ENCODE measurements at places on chromosomes 7 and 10. TPM values are rescaled to one million over a fixed set of nuclear protein-coding genes. Genes with fewer than 3 reads are reported as not detected.

- DNase-seq, result no peak
Observed at GRCh38 chr7:102927312-102927933, 14.6 kb downstream of the LRRC17 start.

- DNase-seq, result no peak
Observed at GRCh38 chr10:24784923-24785322, 61.2 kb upstream of the ARHGAP21 start.

- no peak for DNase-seq
Observed at GRCh38 chr10:49700997-49701396, 21.5 kb downstream of the C10orf53 start.

DNA sequence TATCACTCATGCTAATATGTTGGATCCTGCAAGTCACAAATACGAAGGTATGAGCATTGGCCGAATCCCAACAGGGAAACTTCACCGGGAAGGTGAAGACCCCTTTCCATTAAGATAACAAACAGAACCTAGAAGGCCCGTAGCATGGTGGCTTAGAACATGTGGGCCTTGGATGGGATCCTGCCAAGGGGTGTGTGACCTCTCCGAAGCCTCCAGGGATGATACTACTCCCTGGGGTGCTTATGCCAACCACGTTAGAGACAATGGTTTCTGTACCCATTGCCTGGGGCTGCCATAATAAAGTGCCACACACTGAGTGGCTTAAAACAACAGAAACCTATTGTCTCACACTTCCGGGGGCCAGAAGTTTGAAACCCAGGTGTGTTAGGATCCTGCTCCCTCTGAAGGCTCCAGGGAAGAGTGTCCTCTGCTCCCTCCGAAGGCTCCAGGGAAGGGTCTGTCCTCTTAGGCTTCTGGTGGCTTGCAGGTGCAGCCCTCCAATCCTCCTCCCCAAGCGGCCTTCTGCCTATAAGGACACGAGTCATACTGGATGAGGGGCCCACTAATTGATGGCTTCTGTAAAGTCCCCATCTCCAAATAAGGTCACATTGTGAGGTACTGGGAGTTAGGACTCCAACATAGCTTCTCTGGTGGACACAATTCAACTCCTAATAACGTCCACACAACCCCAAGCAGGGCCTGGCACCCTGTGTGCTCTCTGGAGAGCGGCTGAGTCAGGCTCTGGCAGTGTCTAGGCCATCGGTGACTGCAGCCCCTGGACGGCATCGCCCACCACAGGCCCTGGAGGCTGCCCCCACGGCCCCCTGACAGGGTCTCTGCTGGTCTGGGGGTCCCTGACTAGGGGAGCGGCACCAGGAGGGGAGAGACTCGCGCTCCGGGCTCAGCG, 992 bp upstream of the MGMT start:
- no peak for DNase-seq

DNA sequence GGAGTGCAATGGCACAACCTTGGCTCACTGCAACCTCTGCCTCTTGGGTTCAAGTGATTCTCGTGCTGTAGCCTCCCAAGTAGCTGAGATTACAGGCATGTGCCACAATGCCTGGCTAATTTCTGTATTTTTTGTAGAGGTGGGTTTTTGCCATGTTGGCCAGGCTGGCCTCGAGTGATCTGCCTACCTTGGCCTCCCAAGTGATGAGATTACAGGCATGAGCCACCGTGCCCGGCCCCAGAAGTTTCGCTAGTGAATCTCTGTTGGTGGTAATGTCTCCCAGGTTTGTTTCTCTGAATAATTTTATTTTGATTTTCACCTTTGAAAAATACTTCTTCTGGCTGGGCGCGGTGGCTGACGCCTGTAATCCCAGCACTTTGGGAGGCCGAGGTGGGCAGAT, 58.8 kb downstream of the ABRAXAS2 start:
- DNase-seq, result no peak

DNA sequence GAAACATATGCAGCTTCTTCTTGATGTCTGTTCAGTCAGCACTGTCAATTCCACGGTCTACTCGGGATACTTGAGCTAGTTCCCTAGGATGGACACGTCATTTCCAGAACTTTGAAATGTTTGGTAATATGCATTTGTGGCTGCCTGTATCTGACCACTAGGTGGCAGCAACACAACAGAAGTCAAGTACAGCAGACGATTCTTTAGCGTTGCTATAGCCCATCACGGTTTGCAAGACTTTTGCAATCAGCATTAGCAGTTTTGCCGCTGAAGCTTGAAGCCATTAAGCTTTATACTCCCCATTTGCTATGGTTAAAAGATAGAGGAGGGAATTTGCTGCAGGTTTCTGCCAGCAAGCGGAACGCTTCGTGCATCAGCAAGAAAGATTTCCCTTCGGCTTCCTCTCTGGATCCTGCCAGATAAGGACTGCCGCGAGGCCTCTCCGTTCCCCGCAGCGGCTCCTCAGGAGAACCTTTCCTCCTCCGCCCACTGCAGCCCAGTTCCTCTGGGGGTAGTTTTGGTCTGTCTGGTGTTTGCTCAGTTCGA, 63.5 kb downstream of the ABCC2 start:
- peak; percentile 45 for DNase-seq

- no peak for DNase-seq
Observed at GRCh38 chr7:131111081-131111576, 216.5 kb upstream of the MKLN1 start.

DNA sequence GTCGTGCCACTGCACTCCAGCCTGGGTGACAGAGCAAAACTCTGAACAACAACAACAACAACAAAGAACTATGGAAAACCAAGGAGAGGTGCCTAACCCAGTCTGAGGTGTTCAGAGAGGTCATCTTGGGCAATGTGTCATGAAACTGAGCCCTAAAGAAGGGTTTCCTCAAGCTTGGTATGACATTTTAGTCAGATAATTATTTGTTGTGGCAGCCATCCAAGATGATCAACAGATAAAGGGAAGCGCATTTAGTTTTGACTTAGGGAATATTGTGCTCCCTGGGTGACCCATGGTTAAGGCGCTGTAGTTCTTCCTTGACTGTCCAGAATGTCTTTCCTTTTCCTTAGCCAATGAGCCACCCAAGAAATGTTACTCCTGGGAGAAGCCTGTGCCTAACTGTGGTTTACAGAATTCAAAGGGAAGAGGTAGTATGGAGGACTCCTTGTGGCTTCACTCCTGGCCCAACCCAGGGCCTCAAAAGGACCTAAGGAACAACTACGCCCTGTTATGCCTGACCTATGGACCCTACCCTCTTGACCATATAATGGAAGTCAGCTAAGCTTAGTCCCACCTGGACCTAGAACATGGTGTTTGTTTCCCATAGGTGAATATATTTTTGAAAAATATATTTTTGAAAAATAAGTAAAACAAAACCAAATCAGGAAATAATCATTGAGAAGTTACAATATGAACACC, 42.4 kb downstream of the TPST1 start:
- no peak for DNase-seq

GRCh38 chr7:87511510-87511909, 36.0 kb upstream of the ABCB4 start:
- DNase-seq, result no peak

- DNase-seq, result peak; percentile 34
Observed at GRCh38 chr7:88758381-88759229, 895 bp upstream of the ZNF804B start.

DNA sequence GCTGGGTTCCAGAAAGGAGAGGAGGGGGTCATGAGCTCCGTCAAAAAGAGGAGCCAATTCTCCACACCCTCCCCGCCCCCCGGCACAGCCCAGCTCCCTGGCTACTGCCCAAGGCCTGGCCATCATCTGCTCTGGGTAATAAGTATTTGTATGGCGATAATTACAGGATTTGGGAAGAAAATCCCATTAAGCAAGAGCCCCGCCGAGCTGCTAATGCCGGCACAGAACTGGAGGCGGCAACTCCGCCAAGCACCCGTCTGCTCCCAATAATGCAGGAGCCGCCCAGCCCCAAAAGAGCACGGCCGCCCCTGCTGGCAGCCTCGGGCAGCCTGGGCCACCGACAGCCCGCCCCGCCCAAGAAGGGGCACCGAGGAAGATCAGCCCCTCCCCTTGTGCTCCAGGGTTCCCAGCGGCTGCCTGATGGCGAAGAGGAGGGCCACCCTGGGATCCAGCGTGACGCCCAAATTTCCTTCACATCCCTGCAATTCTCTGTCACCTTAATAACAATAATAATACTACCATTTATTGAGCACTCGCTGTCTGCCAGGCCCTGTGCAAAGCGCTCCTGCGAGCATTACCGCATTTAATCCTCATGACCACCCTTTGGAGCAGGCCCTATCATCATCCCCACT, 5.9 kb downstream of the SLIT1 start:
- DNase-seq, result peak; percentile 51

- no peak for DNase-seq
Observed at GRCh38 chr7:99021941-99022560, 121.9 kb downstream of the SMURF1 start.

DNA sequence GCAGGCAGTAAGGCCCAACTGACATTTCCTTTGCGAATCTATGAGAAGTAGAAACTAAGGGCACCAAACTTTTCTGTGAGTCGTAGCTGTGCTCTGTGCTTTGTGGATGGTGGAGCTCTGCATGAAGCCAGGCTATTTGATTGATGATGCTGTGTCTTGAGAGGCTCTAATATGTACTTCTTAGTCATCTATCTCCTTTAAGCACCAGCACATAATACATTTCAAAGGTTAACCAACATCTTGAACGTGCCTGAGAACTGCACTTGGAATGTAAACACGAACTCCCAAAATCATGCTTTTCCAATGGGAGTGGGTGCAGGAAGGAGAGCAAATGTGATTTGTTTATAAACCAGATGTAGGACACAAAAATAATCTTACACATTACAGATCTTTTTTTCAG, 411.6 kb downstream of the PARD3 start:
- DNase-seq, result no peak

- DNase-seq, result no peak
Observed at GRCh38 chr10:7892146-7892545, 73.8 kb downstream of the TAF3 start.

DNA sequence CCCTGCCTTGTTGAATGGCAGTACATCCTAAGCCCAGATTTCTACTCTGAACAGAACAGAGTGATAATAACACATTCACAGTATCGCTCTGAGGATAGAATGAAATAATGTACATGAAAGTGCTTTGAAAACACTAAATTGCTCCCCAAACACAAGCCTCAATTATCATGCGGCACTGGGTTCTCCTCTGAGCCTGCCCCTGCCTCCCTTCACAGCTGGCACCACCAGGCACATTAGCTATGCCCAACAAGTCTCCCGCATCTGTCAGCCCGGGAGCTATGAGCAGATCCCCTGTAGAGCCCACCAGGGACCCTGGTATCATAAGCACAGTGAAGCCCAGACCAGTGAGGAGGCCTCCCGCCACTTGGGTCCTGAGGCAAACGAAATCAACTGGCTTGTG, 405.5 kb downstream of the GRID1 start:
- DNase-seq, result no peak

DNA sequence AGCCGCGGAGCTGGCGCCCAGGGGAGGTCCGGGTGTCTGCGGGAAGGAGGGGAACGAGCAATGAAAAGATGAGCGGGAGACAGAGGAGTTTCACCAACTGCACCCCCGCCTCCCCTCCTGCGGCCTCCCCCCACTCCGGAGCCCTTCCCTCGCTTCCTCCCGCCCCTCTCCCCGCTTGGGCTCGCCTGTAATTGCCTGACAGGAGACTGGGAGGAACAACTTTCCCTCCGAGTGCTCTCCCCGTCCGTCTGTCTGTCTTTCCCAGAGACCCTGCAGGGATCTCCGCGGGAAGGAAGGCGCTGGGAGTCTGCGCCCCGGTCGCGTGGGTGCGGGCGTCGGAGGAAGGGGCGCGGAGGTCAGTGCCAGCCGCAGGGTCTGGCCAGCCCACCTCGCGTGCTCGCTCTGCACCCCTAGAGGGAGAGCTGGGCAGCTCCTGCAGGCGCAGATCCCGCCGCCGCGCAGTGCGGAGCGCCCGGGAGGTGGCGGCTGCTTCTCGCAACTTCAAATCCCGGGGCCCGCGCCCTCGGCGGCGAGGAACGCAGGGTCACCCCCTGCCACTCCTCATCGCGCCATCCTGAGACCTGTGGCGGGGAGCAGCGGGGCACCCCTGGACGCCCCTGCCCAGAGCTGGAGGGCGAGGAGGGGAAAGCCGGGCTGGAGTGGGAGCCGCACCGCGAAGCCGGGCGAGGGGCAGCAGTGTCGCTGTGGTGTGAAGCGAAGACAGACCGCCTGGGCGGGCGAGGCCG, 511 bp upstream of the NRP1 start:
- DNase-seq, result peak; percentile 88

AGAP6 gene
- 4.5 TPM for total RNA-seq

GPR37 gene
- not detected for total RNA-seq

CPEB3 gene
- 18.0 TPM for total RNA-seq

IDI2 gene
- total RNA-seq, result not detected

NDUFB2 gene
- total RNA-seq, result 726 TPM

CLCN1 gene
- total RNA-seq, result not detected

NKX2-3 gene
- total RNA-seq, result not detected

TWIST1 gene
- 1.3 TPM for total RNA-seq

ZNF777 gene
- 8.4 TPM for total RNA-seq

PUS7 gene
- total RNA-seq, result 3.7 TPM

FFAR4 gene
- 0.07 TPM for total RNA-seq

H2BK1 gene
- not detected for total RNA-seq

BEND7 gene
- 17.4 TPM for total RNA-seq

PHF14 gene
- total RNA-seq, result 16.4 TPM

SMKR1 gene
- total RNA-seq, result not detected

GBX1 gene
- total RNA-seq, result 1.5 TPM

GJC3 gene
- 0.30 TPM for total RNA-seq

FAM204A gene
- total RNA-seq, result 54.0 TPM
